Stimulated activated naive CD4-positive, alpha-beta T cell (primary cell): ENCODE measurements at places on chromosomes 2 and 18.

DNA sequence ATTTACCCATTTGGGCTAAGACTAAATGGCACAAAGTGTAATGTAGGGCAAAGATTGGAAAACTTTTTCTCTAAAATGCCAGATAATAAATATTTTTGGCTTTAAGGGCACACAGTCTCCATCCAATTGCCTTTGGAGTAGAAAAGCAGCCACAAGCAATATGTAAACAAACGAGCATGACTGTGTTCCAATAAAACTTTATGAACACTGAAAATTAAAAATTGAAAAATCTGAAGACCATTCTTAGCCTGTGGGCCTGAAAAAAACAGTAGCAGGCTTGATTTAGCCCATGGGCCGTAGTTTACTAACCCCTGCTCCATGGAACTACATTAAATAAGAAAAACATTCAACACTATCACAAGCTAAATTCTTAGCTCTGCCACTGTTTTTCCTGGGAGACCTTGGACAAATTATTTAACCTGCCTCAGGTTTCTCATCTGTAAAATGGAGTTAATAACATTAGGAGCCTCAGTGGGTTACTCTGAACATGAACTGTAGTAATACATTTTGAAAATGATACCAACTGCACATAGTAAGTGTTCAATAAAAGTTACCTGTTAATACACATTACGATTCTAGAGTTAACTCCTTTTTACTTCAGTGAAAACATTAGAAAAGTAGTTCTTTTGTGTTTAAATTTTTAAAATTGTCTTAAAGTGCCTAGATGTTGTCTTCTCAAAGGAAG is 1.3 kb downstream of the IFIH1 start:
- DNase-seq = no peak

DNA sequence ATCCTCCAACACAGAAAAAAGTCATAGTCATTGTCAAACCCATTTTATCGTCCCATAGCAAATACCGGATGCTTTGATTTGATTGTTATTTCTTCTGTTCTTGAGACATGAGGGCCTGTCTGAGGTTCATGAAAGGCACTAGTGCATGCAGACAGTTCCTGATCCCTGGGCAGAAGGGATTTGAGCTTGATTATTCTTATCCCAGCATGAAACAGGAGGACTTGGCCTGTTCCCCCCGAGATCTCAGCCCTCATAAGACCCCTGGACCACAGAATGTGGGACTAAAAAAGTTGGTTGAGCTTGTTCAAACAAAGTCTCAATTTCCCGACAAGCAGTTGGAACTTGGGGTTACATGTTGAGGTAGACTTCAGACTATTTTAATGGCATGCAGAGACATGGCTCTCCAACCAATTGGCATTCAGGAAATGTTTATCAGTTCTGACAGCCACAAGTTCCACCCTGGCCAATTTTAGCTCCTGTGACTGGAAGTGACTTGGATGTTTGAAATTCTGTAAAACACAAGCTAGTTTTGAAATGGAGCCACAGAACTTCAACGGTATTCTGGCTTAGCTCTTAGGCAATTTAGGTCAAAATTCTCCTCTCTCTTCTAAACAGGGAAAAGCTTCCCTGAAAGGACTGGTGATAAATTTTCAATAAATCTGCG is 366.9 kb upstream of the SLC14A2 start:
- DNase-seq = no peak

DNA sequence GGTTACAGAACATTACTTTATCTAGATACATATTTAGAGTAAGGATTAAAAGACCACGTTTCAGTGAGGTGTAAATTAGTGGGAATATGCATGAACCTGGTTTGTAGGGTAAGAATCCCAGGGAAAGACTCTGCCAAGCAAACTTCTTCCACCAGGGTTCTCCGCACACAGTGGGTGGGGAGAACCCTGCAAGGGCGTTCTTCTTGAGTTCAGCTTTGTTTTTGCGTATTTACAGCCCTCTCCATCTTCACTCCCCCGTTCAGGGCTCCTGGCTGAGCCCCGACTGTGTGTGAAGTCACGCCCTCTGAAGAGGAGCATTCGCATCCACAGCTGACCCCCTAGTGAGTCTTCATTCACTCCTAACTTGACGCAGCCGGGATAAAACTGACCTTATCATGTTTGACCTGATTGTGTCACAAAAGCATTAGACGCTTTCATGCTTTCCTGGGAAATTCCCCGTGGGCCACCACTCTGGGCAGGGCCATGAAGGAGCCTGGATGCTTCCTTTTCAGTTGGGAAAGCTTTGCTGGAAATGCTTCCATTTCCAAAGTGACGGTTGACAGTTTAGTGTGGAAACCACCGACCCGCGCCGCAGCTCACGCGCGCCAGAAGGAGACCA is 1.0 kb downstream of the ALKAL2 start:
- DNase-seq = no peak

- DNase-seq = no peak
These were observed 160.4 kb downstream of the SRBD1 start for GRCh38 chr2:45450634-45451033.

GRCh38 chr2:157929871-157930667 is 53.9 kb upstream of the ACVR1 start:
- DNase-seq = no peak

DNA sequence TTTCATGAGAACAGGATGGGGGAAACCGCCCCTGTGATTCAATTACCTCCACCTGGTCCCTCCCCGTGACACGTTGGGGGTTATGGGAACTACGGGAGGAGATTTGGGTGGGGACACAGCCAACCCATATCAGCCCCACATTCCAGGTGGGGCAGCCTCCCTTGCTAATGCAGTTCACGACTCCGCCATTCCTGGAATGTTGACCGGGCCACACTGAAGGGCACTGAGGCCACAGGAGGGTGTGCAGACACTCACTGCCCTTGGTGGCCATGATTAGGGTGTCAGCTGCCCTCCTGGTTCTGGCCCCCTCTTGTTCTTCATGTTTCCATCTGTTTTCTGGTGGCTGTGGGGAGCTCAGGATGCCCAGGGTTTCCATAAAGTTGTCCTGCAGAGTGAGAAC is 176.3 kb downstream of the TWIST2 start:
- DNase-seq = no peak

- no peak for DNase-seq
These were observed 23.8 kb downstream of the COL5A2 start for GRCh38 chr2:189155795-189156194.
